H9 (cell line): ENCODE measurements at places on chromosomes 11 and 22.

DNA sequence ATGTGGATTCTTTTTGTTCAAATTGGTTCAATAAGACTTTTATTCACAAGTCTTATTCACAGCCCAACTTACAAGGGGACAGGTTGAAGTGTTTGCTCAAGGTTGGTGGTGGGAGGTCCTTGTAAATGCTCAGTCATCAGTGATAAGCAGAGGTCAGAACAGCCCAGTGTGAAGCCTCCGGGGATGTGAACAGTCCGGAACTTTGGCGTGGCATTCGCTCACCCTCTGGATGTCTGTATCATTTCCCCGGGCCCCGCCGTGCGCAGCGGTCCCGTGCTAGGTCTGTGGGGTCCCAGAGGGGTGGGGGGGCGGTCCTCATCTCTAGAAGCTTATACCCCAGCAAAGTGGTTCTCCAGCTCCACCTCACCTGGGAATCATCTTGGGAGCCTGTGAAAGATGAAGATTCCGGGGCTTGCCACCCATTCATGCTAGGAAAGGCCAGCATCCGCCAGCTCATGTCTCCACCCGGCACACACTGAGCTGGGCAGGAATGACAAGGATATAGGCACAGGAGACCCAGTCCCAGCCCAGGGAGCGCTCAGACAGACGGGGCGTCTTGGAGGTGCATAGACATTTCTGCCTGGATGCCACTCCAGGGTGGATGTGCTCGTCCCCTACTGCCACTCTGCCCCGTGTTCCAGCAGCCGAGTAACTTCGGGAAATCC lies 327.5 kb downstream of the TBC1D22A start:
- DNase-seq, result no peak

GRCh38 chr22:25488244-25489020 lies 76.0 kb upstream of the GRK3 start:
- no peak for DNase-seq

DNA sequence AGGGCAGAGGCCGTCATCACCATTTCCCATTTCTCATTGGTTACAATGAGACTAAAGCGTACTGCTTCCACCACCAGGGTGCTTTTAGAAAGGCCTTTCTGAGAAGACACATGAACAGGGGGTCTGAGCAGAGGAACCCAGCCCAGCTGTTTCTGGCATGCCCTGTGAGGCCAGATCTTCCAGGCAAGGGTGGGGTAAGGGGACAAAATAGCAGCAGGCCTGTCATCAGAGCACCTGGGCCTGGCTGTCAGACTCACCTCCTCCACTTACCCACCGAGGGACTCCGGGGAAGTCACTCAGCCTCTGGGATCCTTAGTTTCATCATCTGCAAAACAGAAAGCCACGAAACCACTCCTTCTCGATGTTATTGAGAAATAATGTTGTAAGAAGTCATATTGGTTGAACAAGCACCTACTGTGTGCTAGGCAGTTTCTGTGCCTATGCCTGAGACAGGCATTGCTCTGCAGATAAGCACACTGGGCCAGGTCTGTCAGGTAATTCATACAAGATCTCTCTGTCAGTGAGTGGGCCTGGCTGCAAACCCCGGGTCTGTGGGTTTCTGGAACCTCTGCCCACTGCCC lies 8.8 kb upstream of the WNT11 start:
- DNase-seq, result no peak

DNA sequence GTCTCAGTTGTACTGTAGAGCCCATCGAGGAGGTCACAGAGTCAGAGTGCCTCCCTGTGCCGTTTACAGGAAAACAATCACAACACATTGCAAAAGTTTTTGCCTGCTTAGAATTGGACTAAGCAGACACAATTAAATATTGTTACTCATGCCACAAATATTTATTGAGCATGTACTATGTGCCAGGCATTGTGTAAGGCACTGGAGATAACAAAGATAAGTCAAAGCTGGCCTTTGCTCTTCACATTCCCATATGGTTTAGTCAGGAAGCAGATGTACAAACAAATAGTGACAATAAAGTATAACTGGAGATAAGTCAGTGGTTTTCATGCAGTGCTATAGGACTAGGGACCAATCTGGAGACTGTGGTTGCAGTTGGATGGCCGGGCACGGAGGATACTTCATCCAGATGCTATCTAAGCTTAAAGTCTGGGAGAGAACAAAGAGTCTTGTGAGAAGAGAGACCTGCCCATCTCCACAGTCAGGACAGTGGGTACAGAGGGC lies 550.7 kb downstream of the INSC start:
- no peak for DNase-seq

GRCh38 chr11:100932474-100933100 lies 197.0 kb downstream of the PGR start:
- no peak for DNase-seq

DNA sequence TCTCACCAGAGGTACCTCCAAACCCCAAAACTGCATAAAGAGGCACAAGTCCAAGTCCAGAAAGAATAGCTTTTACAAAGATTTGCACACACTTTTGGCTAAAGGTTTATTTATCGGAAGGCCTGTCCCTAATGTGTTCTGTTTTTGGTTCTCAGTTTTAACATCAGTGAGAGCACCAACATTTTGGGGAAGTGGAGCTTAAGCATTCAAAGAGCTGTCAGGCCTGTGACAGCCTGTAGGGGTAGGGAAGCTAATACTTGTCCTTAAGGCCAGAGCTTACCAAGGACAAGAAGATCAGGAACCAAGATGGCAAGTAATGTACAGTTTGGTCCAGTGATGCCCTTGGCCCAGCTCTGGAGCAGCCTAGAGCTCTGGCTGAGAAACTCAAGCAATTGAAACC lies 38.9 kb upstream of the SCUBE2 start:
- DNase-seq, result no peak
